Stimulated activated naive CD8-positive, alpha-beta T cell treated with anti-CD3 and anti-CD28 coated beads, Interleukin-15, Interleukin-2, amounts not matched to agents 100 U/mL and 50 U/mL, for 24 hours (primary cell): ENCODE measurements at places on chromosomes 4 and X.

DNA sequence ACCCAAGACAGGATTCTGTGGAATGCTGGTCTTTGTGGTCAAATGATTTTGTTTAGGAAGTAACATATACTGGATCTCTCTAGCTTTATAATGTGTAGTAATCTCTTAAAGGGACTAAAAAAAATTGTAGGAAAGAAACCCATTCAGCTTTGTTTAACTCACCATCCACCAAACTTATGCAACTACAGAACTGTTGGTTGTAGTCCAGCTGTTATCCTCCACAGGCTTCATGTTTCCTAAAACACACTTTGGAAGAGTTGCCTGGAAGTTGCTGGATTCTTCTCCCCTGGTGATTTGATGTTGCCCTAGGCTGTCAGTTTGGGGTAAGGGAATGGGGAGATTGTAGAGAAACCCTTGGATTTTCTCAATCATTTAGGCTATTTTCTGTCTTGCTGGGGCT lies 89.3 kb downstream of the RLIM start:
- DNase-seq: no peak

GRCh38 chr4:152460488-152460887 lies 75.4 kb downstream of the FBXW7 start:
- no peak for DNase-seq

GRCh38 chr4:984336-985054 lies 2.3 kb upstream of the IDUA start:
- DNase-seq: no peak

DNA sequence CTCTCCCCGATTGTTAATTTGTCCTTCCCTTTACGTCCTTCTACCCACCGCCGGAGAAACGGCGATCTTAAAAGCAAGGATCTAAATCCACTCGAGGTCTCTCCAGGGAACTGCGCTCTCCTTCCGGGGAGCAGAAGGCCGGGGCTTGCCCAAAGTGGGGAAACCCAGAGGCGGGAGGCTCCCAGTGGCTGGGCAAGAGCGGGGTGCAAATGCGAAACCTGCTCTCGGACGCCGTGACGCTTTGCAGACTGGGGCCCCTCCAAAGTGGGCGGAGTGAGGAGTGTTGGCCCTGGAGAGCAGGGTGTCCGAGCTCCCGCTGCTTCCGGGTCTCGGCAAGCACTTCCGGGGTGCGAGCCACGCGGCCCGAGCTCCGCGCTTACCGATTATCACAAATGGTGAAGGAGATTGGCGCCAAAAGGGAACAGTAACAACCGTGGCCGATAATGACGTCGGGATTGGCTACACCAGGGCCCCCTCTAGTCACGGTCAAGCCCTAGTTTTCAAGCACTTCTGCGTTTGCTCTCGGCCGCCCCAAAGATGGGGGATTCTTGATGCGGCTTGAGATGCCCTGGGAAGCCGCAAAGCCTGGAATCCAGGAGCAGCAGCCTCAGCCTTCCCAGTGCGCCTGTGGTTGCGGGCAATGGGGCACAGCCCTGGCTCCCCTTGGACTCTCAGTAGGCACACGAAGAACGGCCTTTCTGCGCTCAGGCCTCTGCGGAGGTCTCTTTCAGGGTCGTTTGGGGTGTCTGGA lies 29.0 kb downstream of the HAND2 start:
- no peak for DNase-seq

DNA sequence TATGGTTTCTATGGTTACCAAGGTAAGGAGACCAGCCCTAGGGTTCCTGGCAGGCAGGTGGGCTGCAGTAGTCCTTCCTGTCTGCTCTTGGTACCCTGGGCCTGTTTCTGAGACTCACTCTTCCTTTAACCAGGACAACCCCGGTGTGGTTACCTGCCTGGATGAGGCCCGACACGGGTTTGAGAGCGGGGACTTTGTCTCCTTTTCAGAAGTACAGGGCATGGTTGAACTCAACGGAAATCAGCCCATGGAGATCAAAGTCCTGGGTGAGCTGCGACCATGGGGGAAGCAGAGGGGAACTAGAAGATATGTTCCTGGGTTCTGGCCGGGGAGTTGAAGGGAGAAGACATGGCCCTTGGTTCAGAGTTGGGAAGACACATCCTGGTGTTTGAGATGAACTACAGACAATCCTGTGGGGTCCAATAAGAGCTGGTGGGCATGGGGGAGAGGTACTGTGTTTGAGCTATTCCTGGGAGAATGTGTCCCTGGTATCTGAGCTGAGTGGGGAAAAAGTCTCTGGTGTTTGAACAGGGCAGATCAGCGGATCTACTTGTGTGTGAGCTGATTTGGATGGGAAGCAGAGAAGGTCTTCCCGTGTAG lies 7.8 kb downstream of the UBA1 start:
- no peak for DNase-seq

DNA sequence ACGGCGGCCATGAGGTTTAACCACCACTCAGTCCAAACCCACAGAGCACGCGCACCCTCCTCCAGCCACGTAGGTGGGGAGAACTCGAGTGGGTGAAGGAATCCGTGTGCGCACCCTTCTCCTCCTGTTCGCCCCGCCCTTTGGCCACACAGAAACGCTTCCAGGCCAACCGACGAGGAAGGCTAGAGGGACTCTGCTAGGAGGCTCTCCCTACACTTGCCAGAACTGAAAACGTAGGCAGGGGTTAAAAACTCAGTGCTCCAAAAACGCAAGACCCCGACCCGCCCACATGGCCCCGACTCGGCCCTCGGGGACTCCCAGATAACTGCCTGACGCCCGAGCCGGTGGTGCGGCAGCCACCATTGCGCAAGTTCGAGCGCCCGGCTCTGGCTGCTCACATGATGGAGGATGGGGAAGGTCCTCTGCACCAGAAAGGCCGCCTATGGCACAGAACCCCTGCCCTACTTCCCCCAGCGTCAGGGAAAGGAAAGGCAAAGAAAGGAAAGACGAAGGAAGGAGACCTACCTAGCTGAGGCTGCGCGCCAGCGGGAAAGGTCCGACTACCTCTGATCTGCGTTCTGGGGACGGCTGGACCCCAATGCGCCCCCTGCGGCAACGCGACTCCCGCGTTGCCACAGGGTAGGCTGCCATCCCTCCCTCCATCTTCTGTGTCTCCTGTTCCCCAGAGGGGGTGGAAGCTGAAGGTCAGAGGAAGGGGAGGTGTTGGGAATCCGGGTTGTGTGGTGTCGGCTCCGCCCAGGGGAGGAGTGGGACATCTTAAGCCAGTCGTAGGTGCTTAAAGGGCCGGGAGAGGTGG lies 201.9 kb upstream of the AGTR2 start:
- DNase-seq: no peak

GRCh38 chr4:4195354-4195753 lies 31.4 kb downstream of the OTOP1 start:
- no peak for DNase-seq

DNA sequence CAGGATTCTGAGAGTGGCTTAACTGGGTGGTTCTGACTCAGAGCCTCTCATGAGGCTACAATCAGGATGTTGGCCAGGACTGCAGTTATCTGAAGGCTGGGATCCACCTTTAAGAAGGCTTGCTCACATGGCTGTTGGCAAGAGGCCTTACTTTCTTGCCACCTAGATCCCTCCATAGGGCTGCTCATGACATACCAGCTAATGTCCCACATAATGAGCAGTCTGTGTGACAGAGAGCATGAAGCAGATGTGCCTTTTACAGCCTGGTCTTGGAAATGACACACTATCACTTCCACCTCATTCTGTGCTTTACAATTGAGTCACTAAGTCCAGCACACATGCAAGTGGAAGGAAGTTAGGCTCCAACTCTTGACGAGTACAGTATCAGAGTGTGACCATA lies 4.3 kb upstream of the RBM3 start:
- no peak for DNase-seq

GRCh38 chr4:120948382-120948781 lies 25.9 kb upstream of the PRDM5 start:
- no peak for DNase-seq

- DNase-seq: no peak
Observed at GRCh38 chrX:19827088-19827487, 60.3 kb downstream of the SH3KBP1 start.

DNA sequence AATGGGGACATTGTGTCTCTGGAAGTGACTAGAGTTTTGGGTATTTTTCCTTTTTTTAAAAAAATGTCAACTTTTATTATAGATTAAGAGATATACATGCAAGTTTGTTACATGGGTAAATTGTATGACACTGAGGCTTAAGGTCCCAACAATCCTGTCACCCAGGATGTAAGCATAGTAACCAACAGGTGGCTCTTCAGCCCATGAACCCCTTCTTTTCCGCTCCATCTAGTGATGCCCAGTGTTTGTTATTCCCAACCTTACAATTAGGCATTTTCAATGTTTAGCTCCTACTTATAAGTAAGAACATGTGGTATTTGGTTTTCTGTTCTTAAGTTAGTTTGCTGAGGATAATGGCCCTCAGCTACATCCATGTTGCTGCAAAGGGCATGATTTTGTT lies 102.7 kb downstream of the GRID2 start:
- DNase-seq: no peak

DNA sequence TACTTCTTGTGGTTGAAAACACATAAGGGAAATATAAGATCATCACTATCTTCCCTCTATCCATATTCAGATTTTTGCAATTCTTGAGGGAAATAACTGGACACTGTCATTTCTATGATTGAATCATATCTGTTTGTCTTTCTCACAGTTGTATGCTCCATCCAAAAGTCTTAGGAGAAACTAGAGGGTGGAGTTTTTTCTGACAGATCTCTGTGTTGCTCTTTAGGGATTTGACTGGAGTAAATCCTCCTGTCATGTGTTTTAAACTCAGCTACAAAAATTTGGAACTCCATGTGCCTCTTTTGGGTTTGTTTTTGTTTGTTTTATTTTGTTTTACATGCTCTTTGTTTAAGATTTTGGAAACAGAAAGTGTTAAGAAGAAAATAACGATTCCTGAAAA lies 136.5 kb downstream of the SPATA18 start:
- DNase-seq: no peak

DNA sequence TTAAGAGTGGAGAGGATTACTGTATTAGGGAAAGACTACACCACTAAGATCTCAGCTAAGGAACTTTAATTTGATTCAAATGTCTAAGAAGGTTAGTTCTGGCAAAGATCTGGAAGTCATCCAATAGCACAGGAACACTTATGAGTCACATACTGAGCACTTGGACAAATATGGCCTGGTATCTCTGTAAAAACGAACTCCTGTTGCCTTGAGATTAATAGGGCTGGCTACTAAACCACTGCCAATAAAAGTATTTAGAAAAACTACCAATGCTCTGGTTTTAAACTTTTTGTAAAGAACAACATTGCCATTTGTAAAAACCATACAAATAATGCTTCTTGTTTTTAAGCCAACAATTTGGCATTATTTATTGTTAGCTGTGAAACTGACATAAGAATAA lies 70.5 kb downstream of the SEC24D start:
- no peak for DNase-seq

DNA sequence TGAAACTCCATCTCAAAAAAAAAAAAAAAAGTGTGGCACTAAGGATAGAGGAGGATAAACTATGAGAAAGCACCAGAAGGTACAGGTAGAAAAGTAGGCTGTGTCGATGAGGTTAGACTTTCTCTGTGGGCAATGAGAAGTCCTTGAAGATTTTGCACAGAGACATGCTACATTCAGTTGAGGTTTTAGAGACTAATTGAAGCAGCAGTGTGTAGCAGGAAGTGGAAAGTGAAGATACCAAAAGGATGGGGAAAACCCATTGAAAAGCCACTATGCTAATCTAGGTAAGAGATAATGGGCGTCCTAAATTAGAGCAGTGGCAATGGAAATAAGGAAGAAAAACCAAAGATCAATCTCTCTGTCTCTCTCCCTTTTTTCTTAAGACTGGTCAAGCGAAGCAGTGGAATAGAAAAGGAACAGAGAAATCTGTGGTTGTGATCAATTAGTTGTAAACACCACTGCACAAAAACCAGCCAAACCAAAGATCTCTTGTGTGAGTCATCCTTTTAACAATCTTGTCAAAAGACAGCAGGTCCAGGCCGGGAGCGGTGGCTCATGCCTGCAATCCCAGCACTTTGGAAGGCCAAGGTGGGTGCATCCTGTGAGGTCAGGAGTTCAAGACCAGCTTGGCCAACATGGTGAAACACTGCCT lies 3.5 kb downstream of the SPINK2 start:
- DNase-seq: peak; percentile 53

- peak; percentile 39 for DNase-seq
Observed at GRCh38 chr4:117447925-117448324, 362.5 kb upstream of the TRAM1L1 start.

GRCh38 chrX:7086384-7086783 lies 61.1 kb upstream of the STS start:
- DNase-seq: no peak

- DNase-seq: peak; percentile 8
Observed at GRCh38 chr4:105895583-105896460, 551 bp downstream of the NPNT start.

DNA sequence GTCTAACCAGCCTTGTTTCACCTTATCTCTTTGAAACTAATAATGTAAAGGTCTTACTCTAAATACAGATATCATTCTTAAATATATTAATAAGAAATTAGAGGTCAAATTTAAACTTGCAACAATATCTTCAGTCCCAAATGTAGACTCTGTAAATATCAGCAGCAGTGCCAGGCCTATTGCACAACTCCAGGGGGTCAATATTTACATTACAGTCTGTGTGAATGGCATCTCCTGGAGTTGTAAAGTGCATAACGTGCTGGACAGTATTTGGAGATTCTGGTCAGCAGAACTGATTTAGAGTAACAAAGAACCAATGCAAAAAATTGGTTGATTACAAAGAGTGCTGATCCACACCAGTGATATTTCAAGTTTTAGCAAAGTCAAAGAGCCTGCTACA lies 1225.9 kb downstream of the PCDH19 start:
- DNase-seq: no peak

- DNase-seq: no peak
Observed at GRCh38 chr4:8050555-8051206, 107.9 kb downstream of the ABLIM2 start.

DNA sequence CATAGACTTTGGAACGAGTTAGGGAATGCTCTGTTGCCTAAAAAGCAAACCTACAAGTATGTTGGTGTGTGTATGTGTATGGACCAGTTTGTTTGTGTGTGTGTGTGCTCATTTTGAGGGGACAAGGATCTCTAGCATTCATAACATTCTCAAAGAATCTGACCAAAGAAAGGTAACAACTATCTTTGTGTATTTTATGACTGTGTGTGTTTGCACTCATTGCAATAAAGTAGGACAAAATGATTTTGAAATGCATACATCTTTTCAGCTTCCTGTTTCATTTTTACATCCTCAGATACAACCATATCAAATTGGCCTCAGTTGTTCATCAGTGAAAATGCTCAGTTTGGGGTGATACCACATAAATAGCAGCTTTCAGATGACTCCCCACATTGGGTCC lies 8.3 kb upstream of the XK start:
- DNase-seq: no peak

DNA sequence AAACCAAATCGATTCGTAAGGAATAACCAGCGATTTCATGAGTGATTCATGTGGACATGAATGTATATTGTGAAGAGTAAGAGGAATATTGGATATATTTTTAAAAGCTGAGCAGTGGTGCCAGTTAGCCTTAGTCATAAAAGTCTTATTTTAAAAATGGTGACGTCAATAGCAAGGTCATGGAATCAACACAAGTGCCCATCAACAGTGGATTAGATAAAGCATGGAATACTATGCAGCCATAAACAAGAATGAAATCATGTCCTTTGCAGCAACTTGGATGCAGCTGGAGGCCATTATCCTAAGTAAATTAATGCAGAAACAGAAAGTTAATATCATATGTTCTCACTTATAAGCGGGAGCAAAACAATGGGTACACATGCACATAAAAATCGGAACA lies 89.0 kb upstream of the STOX2 start:
- no peak for DNase-seq

- DNase-seq: no peak
Observed at GRCh38 chr4:15651676-15652075, 3.5 kb downstream of the FBXL5 start.

GRCh38 chr4:37812713-37813112 lies 13.8 kb upstream of the PGM2 start:
- no peak for DNase-seq

GRCh38 chr4:147837854-147838253 lies 106.0 kb downstream of the ARHGAP10 start:
- no peak for DNase-seq
